ENCODE measurements at places on chromosomes 2 and 18.

DNA sequence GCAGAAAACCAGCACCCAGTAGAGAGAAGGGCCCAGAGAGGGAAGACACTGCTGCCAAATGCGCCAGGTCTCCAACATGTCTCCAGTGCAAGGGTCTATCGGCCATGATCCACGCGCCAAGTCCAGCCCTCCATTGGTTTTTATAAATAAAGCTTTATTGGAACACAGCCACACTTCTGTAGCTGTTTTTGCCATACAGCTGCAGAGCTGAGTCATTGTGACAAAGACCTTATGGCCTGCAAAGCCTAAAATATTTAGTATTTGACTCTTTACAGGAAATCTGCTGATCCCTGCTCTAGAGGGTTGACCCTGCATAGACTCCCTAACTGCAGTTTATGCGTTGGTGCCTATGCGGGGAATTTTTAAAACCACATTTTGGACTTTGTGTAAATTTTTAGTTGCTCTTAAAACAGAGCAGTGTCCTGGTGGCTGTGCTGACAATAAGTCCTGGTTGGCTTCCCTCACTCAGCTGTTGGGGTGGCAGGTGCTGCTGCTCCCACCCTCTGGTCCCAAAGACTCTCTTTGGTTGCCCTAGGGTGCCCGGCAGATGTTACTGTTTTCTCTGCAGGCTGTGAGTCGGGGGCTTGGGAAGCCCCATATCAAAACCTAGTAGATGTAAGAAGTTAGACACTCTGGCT is 154.9 kb downstream of the CTIF start:
- peak; percentile 31 for DNase-seq

DNA sequence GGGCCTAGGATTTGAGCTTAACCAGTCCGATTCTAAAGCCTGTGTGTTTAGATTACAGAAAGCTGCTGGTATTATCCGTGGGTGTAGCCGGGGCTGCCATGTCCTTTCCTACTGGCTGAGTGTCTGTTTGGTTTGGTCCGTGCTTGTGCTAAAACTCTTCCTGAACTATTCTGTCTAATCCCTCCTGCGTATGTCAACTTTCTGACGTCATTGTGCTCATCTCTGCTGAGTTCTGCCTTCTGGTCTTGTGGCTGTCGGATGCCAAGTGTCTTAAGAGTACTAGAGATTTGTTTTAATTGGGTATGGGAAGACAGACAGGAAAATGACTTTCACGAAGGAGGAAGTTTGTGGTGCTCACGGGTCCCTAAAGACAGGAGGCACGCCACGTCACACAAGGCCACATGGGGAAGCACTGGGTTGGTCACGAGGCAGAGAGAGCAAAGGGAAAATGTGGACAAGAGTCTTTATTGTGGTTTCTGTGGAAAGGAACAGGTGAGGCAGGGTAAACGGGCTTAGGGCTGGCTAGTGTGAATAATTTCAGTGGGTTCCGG is 31.8 kb upstream of the NTSR2 start:
- peak; percentile 93 for DNase-seq

GRCh38 chr2:932320-933115 is 18.1 kb upstream of the SNTG2 start:
- DNase-seq, result no peak

DNA sequence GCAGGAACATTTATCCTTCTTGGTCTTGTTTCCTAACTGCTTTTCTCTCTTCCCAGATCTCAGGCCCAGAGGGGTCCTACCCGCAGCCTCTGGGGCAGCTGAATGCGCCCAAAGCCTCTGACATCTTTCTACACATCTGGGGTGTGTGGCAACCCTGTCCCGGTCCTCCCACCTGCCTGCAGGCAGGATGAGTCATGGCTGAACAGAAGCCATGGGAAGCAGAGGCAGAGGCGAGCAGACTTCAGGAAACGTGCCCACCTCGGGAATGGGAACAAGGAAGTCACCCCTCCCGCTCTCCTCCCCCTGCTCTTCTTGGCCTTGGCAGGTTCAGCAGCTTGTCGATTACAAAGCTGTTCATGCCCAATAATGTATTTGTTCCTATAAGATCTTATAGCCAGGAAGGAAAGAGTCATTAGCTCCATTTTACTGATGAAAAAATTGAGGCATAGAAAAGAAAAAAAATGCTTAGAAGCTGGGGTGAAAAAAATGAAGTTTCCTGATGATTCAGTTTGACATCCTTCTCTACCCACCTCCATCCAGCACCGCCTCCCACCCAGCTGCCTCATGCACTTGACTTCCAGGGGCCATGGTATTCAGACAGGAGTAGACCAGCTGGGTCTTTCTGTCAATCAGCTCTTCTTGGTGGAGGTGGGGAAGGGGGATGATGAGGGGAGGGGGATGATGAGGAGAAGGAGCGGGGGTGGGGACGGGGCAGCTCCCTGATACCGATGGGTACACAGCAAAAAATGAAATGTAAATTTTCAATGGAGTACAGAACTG is 10.4 kb upstream of the KCNF1 start:
- no peak for DNase-seq

GRCh38 chr18:13252686-13253410 is 34.3 kb downstream of the LDLRAD4 start:
- DNase-seq, result no peak

DNA sequence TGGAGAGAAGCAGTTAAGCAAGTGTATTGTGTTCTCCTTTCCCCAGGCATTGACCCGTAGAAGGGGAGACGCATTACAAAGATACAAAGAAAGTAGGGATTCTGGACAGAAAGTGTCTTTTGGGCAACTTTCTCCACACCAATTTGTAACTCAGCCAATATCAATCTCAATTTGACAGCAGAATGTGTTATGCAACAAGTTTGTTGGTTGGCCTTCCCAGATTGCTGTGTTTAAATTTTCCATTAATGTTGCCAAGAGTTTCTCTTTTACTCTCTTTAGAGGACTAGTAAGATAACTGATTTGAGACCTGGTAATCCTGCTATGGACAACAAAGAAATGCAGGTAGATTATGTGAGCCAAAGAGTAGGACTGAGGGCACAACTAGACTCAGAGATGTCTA is 279.6 kb downstream of the ZNF804A start:
- DNase-seq, result no peak

GRCh38 chr2:71898851-71899681 is 248.6 kb downstream of the CYP26B1 start:
- no peak for DNase-seq

DNA sequence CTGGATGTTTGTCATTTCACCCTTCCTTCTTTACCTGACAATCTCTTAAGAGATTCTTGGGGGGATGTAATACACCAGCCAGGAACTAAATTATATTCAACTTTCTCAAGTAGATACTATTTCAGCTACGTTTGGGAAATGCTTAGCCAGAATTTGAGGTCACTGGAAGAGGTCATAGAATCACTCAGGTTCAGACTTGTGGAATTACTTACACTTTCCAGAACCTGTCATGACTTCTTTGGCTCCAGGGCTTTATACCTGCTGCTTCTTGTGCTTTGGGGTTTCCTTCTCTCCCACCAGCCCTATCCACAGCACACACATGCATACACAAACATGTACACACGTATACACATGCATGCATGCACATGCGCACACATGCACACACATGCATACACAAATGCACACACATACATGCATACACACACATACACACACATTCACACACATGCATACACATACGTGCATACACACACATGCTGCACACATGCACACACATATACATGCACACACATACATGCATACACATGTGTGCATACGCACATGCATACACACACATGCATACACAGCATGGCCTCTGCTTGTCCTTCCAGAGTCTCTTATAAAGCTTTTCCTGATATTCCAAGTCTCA is 23.5 kb upstream of the ANXA4 start:
- no peak for DNase-seq

GRCh38 chr2:239967553-239968036 is 57.5 kb downstream of the NDUFA10 start:
- DNase-seq, result no peak

GRCh38 chr18:30929718-30930117 is 112.8 kb downstream of the DSC3 start:
- peak; percentile 29 for DNase-seq

- DNase-seq, result no peak
Observed at GRCh38 chr2:108884619-108885018, 98.0 kb downstream of the CCDC138 start.

DNA sequence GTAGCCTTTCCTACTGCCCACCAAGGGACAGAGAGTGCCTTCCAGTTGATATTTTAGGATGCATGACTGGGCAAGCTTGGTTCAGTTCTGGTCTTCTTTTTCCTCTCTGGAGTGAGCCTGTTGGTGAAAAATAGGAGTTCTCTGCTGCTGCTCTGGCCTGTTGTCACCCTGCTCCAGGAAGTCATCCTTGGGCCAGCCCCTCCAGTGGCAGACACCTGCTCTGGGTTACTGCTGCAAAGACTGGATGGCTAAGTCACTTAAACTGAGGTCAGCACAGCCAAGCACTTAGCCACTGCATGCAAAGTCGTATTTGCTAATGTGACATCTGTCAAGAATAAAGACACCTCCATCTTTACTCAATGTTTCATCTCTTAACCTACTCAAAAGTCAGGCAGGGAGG is 219.6 kb upstream of the ID2 start:
- no peak for DNase-seq

DNA sequence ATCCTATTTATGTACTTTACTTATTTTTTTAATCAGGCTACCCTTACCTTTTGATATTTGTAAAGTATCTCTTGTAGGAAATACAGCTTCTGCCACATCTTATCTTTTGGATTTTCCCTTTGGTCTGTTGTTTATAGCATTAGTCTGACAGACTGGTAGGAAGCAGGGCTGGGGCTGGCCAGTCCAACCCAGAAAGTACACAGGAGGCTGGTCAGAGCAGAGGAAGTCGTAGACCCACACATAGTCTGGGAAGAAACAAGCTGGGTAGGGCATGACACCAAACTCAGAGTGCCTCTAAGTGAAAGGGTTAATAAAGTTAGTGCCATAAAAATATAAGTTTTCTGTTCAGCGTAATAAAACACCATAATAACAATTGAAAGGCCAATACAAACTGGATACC is 51.7 kb downstream of the BOLA3 start:
- no peak for DNase-seq

DNA sequence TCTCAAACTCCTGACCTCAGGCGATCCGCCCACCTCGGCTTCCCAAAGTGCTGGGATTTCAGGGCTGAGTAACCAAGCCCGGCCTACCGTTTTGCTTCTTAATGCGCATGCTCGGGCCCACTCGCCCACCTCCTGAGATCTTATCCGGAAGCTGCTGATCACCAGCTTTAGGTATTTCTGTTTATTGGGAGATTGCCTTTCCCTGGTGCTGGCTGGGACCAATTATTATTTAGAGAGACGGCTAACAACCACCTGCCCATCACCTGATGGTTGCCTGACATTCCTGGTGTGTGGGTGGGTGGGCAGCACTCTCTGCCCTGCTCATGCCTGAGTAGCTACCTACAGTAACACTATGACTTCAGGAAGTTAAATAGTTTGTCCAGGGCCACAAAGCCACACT is 56.3 kb upstream of the ZNF532 start:
- DNase-seq, result no peak

- DNase-seq, result no peak
Observed at GRCh38 chr18:51192696-51193095, 4.8 kb downstream of the MEX3C start.
